ENCODE measurements at places on chromosomes 2 and 18. TPM values are rescaled to one million over a fixed set of nuclear protein-coding genes. Genes with fewer than 3 reads are reported as not detected.

- no peak for DNase-seq
These were observed 49.5 kb upstream of the POLE4 start for GRCh38 chr2:74908748-74909444.

- peak; percentile 62 for DNase-seq
These were observed 32.2 kb upstream of the MAT2A start for GRCh38 chr2:85506768-85507181.

DNA sequence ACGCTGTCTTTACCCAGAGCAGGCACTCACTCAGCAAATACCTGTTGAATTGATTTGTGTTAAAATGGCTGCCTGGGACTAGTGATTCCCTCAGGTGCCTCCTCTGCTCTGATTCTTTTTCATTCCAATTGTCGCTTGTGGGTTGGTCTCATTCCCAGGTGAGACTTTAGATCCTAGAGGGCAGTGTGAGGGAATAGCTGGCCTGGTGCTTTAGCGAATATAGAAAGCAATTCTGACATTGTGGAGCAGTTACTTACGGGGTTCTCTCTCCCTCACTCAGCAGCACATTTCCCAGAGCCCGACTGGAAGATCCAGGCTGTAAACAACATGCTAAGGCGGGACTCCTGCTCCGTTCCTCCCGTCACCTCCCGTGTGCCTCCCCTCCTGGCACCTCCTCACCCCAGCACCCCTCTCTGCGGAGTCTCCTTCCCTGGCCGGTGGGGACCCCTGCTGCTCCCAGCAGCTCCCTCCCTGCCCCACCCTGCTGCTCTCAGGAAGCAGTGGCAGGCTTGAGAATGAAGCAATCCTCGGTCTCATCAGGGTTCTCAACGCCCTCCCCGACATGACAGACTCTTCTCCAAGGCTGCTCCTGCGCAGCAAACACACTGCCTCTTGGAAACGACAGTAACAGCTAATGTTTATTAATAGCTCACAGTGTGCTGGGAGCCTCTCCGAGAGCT, 26.9 kb downstream of the CELF4 start:
- no peak for DNase-seq

The DNER gene
- total RNA-seq, result 0.05 TPM

GRCh38 chr18:64244571-64244970, 95.7 kb upstream of the LINC00305 start:
- no peak for DNase-seq

- no peak for DNase-seq
These were observed 136.4 kb downstream of the INHBB start for GRCh38 chr2:120482334-120482733.

- DNase-seq, result no peak
These were observed 432.5 kb upstream of the LRRTM1 start for GRCh38 chr2:80737047-80737446.

GRCh38 chr2:224432003-224432579, 30.2 kb upstream of the FAM124B start:
- no peak for DNase-seq

DNA sequence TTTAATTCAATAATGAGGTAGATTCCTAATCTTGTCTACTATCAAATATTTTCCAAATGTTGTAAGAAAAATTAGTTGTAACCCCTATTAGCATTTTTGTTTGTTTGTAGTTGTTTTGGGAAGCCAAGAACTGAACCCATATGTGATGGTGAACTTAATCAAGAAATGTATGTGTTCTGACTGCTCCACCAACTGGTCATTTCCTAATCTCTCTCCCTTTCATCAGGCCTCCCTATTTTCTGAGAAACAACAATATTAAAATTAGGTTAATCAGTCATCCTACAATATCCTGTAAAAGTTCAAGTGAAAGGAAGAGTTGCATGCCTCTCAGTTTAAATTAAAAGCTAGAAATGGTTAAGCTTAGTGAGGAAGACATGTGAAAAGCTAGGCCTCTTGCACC, 504.0 kb downstream of the EPHA4 start:
- DNase-seq, result no peak

The LINC00305 gene
- not detected for total RNA-seq

GRCh38 chr2:237790353-237790752, 8.2 kb upstream of the RBM44 start:
- DNase-seq, result no peak

The DUSP2 gene
- total RNA-seq, result 0.24 TPM

The STEAP3 gene
- 33.2 TPM for total RNA-seq
